ENCODE measurements at places on chromosomes 16 and 17.

DNA sequence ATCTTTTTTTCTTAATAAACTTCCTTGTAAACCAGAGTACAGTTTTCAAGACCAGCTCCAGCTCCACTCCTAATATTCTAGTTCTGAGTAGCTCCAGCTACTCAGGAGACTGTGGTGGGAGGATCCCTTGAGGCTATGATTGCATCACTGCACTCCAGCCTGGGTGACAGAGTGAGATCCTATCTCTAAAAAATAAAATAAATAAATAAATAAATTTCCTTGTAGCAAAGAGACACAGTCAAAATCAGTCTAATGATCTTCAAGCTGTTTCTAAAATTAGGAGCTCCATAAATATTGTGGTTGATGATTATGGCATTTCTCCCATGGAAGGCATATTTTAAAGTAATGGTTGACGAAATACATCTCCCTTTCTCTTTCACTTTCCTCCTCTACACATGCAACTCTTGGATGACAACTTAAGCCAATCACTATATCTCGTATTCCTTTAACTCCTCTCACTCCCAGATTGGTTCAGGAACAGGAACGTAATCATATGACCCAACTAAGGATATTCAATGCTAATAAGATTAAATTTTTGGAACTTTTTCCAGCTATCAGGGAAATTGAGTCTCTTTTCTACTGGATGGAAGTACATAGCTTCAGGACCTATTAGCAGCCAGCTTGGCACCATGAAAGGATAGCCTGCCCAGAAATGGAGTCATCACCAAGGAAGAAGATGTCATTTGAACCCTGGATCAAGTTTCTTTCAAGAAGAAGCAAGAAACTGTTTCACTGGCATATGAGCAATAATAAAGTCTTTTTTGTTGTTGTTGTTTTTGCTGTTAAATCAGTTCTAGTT is 42.1 kb upstream of the TAOK1 start:
- no peak for DNase-seq

DNA sequence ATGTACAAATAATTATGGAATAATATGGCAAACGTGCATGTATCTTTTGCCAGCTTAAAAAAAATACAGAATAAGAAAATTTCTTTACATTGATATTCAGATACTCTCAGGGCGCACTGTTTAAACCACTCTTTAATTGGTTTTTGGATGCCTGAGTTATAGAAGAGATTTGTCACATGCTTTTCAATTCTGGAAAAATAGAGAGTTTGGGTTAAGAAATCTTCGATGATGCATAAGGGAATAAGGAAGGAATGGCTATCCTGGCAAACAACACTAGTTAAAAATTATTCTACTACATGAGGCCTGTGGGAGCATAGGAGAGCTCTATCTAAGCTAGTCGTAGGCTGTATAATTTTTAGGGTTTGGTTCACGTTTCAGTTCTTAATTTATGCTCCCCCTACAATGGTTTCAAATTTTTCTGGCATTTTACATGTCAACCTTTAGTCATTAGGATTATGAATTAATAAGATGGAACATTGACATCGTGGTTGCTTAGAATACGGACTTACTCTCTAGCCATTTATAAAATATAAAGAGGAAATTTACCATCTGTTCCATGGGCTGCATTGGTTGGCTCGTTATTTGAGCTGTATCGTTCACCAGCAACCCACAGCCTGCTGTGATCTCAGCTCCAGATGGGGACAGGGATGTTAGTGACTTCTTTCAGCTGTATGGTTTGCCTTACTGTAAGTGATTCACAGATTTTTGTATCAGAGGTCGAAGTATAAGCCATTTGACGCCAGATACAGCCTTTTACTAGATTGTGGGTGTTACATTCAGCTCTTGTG is 15.9 kb downstream of the NARF start:
- no peak for DNase-seq

GRCh38 chr17:7220593-7221277 is 997 bp downstream of the ACADVL start:
- DNase-seq: no peak

- DNase-seq: no peak
These were observed 134.4 kb downstream of the SNX11 start for GRCh38 chr17:48241770-48242497.

DNA sequence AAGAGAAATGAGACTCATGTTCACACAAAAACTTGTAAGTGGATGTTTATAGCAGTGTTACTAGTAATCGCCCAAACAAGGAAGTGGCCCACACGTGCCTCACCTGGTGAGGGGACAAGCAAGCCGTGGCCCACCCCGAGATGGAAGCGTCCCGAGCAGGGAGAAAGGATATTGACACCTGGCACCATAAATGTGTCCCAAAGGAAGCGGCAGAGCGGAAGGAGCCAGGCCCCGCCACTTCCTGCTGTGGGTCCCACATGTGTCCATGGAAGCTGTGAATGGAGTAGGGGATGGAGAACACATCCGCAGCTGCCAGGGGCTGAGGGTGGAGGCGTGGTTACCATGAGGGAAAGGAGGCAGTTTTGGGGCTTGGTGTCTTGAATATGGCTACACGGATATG is 18.9 kb downstream of the KCNJ18 start:
- DNase-seq: no peak

- DNase-seq: no peak
These were observed 36.6 kb downstream of the KIAA0513 start for GRCh38 chr16:85064186-85064585.

DNA sequence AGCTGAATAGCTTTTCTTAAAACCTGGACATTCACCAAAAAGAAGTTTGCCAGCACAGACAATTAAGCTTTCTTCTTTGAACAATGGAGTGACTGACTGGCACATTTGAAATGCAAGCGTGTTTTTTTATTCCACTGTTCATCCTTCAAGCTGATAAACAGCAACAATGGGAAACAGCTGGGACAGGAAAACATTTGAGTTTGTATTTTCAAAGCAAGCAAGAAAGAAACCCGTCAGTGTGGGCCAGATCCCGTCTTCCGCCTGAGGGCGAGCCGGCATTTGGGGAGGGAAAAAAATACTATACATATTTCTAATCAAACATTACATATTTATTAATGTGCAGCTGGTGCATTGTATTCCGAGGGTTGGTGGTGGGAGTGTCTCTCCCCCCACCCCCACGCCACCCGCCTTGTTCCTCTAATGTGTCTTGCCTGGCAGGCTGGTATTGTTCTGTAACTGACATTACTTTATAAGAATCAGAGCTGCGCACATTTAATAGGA is 94.3 kb downstream of the CYLD start:
- DNase-seq: no peak

DNA sequence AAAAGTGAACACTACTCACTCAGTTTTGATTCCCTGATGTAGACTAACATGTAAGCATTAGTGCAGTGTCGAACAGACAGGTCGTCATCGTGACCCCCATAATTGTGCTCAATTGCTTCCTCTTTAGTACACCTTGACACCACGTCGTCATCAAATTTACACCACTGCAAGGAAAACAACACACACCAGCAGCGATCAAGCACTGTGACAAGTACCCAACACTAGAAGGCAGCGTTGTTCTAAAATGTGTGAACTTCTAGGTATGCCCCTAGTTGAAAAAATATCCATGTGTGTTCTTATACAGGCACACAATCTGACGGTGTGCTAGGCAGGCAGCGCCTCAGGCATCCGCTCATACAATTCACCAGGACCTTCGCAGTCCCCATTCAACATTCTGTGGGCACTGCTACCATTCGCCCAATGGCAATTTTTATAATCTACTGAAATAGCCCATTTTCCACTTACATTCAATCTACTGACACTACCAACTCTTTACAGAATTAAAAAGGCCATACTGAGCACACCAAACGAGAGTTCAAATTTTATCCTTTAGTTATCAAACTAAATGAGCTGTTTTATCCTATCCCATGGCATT is 23.1 kb downstream of the LITAFD start:
- DNase-seq: no peak

- no peak for DNase-seq
These were observed 51.7 kb upstream of the GSE1 start for GRCh38 chr16:85561248-85562092.

GRCh38 chr17:4849011-4849536 is 15.9 kb downstream of the MINK1 start:
- DNase-seq: no peak

DNA sequence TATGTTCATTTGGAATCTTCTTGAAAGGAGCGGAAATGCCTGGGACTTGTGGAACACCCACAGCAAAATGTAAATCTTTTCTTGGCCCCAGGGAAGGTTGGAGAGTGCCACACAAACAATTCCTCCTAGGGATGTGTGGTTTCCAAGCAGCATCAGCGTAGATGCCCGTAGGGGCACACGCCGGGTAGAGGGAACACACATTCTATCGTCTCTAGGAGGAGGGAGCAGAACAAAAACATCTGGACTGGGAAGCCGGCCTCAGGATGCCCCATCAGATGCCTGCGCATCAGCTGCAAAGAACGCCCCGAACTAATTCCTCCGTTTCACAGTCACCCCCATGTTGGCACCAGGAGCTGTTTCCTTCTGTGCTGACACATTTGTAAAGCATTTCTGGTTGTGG is 357.9 kb upstream of the ZFHX3 start:
- no peak for DNase-seq

GRCh38 chr17:49504369-49504768 is 9.3 kb downstream of the NGFR start:
- DNase-seq: no peak

DNA sequence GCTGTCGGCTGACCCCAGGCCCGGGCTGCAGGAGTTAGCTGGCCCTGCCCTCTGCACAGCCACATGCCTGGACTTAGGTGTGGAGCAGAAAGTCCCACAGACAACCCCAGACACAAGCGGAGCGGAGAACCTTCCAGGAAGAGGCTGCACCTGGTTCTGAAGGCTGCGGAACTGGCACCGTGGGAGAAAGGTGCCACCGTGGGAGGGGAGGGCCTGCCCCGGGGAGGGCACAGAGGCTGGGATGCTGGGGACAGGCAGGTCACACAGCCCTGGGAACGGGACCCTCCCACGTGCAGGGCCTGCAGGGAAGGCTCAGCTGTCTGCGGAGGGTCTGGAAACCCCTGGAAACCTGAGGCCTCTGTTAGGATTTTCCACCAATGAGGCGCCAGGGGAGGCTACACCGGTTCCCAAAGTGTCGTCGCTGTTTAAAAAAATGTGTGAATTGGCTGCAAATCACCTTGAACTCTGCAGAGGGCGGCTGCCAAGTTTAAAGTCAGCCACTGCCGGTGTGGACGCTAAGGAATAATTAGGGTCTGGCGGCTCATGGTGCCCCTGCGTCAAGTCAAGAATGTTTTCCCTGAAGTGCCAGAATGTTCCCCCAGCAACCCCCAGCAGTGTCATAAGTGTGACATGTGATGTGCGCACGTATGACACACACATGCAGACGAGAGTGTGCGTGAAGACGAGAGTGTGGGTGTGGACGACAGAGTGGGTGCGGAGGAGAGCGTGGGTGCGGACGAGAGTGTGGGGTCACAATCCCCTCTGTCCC is 50.9 kb upstream of the PABPN1L start:
- DNase-seq: no peak

DNA sequence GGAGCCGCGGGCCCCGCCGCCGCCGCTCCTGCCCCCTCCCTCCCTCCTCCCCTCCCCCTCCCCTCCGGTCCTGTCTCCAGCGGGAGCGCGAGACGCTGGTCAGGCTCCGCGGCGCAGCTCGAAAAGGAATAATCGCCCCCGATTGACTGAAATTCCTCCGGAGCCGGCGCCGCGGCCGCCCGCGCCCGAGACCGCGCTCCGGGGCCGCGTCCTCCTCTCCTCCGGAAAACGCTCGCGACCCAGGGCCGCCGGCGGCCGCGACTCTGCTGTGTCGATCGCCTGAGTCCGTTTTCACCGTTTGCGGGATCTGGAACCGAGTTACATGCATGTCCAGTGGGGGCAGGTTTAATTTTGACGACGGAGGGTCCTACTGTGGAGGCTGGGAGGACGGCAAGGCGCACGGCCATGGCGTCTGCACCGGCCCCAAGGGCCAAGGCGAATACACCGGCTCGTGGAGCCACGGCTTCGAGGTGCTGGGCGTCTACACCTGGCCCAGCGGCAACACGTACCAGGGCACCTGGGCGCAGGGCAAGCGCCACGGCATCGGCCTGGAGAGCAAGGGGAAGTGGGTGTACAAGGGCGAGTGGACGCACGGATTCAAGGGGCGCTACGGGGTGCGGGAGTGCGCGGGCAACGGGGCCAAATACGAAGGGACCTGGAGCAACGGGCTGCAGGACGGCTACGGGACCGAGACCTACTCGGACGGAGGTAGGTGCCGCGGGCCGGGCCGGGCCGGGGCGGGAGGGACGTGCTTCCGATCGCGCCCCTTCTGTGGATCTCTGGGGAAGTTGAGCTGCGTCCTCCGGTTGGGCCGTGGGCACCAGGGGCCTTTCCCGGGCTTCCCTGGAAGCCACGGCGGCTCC is 744 bp downstream of the JPH3 start:
- no peak for DNase-seq

DNA sequence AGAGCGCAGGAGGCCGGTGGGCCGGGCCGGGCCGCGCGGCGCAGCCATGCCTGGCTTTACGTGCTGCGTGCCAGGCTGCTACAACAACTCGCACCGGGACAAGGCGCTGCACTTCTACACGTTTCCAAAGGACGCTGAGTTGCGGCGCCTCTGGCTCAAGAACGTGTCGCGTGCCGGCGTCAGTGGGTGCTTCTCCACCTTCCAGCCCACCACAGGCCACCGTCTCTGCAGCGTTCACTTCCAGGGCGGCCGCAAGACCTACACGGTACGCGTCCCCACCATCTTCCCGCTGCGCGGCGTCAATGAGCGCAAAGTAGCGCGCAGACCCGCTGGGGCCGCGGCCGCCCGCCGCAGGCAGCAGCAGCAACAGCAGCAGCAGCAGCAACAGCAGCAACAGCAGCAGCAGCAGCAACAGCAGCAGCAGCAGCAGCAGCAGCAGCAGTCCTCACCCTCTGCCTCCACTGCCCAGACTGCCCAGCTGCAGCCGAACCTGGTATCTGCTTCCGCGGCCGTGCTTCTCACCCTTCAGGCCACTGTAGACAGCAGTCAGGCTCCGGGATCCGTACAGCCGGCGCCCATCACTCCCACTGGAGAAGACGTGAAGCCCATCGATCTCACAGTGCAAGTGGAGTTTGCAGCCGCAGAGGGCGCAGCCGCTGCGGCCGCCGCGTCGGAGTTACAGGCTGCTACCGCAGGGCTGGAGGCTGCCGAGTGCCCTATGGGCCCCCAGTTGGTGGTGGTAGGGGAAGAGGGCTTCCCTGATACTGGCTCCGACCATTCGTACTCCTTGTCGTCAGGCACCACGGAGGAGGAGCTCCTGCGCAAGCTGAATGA is 606 bp downstream of the THAP11 start:
- DNase-seq: no peak

GRCh38 chr16:66517586-66518263 is 32.2 kb downstream of the TK2 start:
- no peak for DNase-seq

DNA sequence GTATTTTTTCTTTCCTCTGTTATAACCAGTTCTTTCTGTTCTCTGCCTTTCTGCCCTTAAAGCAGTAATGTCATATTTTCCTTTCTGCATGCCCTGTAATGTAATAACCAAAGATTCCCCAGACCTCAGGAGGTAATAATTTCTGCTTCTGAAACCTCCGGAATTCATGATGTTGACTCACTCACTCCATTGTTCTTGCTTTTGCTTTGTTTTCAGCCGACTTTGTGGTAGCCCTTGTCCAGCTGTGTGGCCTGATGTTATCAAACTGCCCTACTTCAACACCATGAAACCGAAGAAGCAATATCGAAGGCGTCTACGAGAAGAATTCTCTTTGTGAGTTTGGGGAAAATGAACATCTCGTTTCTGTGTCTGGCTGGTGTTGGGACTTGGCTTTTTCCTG is 55.9 kb downstream of the CDK12 start:
- no peak for DNase-seq

Measured in NCI-H187 treated with DMSO at 0.1 percent for 48 hours (cell line).